ENCODE measurements at places on chromosomes 5 and 9.

DNA sequence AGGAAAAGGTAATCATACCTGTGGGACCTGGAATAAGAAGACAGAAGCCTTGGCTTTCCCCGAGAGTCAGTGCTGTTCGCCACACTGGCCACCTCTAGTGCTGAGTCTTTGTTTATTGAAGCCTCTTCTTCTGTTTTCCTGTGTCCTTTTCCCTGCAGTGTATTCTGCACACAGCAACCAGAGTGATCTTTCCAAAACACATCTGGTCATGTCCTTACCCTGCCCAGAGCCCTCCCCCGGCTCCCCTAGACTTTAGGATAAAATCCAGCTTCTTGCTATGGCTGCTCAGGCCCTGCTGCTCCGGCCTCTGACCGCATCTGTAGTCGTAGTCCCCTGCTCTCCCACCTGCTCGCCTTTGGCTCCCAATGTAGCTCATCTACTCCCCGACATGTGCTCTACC, 28.3 kb downstream of the GALNT10 start:
- DNase-seq, result no peak
- no peaks in the 10 kb centered on the region for H3K27me3 ChIP-seq
- H3K36me3 ChIP-seq, result no peaks in the 10 kb centered on the region
- no peak overlapping the region for H3K4me3 ChIP-seq

GRCh38 chr5:53161876-53162275, 52.3 kb upstream of the MOCS2 start:
- H3K27ac ChIP-seq, result no peak overlapping the region
- H3K27me3 ChIP-seq, result no peaks in the 10 kb centered on the region
- H3K4me1 ChIP-seq, result no peaks in the 10 kb centered on the region
- H3K36me3 ChIP-seq, result no peaks in the 10 kb centered on the region

- H3K4me3 ChIP-seq, result no peak overlapping the region
- DNase-seq, result no peak
- H3K4me1 ChIP-seq, result no peaks in the 10 kb centered on the region
- H3K27ac ChIP-seq, result no peak overlapping the region
- no peaks in the 10 kb centered on the region for H3K36me3 ChIP-seq
- no peaks in the 10 kb centered on the region for H3K27me3 ChIP-seq
These were observed 462.2 kb upstream of the PTGER4 start for GRCh38 chr5:40217553-40217952.

GRCh38 chr9:911005-911404, 65.5 kb upstream of the DMRT3 start:
- no peaks in the 10 kb centered on the region for H3K4me1 ChIP-seq
- H3K27ac ChIP-seq, result no peak overlapping the region
- H3K4me3 ChIP-seq, result no peak overlapping the region
- H3K36me3 ChIP-seq, result no peaks in the 10 kb centered on the region
- H3K27me3 ChIP-seq, result no peaks in the 10 kb centered on the region
- no peak for DNase-seq

- no peak overlapping the region for H3K27ac ChIP-seq
- no peak overlapping the region for H3K4me3 ChIP-seq
- no peaks in the 10 kb centered on the region for H3K36me3 ChIP-seq
- no peaks in the 10 kb centered on the region for H3K4me1 ChIP-seq
These were observed 286.0 kb upstream of the TUSC1 start for GRCh38 chr9:25964239-25964638.

GRCh38 chr9:133813749-133814585, 75.8 kb upstream of the SARDH start:
- no peak overlapping the region for H3K4me3 ChIP-seq
- no peak for DNase-seq
- no peaks in the 10 kb centered on the region for H3K4me1 ChIP-seq
- no peaks in the 10 kb centered on the region for H3K27me3 ChIP-seq
- no peak overlapping the region for H3K27ac ChIP-seq
- no peaks in the 10 kb centered on the region for H3K36me3 ChIP-seq
